Right hindlimb (tissue), 1 donor: ENCODE measurements at places on chromosomes 4 and X.
A peak's percentile ranks its signal among the peaks of the same experiment; 100 is the strongest.

DNA sequence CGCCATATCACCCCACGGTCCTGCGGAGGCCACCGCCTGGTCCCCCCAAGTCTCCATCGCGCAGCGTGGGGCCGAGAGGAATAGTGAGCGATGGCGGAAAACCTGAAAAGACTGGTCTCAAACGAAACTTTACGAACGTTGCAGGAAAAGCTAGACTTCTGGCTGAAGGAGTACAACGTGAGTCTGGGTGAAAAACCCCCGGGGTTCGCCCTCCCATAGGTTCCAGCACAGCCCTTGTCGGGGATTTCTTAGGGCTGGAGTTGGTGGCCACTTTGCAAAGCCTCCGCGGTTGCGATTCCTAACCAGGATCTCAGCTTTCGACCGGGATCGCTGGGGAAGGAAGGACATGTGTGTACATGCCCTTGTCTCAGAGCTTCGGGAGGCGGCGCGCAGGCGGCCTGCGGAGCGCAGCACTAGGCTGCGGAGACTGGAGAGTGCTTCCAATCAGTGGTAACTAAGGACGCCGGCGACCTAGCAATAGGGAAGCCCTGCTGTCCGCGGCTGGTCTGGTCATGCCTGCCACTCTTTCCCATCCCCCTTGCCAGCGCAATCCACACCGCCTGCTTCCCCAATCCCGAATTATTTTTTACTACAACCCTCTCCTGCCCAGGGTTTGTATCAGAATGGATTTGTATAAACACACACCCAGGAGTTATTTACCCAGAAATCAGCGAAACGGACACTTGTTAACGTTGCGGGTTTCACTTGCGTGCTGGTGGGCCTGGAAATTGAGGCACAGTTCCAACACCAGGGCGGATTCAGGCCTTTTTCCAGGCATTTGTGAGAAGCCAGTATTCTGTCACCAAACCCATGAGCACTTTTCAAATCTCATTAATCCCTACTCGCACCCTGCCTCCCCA, 741 bp downstream of the SPATA18 start:
- DNase-seq: peak; percentile 83

DNA sequence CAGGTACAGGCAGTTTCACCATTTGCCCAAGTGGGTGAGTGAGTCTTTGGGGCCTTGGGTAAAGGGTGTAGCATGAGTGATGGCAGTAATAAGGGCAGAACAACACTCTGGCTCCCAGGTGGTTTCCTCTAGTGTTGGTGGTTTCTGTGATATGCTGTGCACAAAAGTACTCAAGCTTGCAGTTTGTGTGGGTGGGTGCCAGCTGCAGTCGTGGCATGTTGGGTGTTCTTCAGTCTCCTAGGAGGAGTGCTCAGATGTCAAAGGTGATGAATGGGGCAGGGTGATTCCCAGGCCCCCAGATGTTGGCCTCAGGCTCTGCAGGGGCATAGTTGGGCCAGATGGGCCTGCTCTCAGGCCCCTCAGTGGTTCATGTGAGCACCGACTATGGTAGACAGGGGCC, 166.1 kb upstream of the KLF8 start:
- DNase-seq: no peak

GRCh38 chr4:41632481-41633073, 94.6 kb downstream of the LIMCH1 start:
- DNase-seq: no peak

- DNase-seq: no peak
Observed at GRCh38 chr4:65845199-65845773, 175.0 kb upstream of the EPHA5 start.

DNA sequence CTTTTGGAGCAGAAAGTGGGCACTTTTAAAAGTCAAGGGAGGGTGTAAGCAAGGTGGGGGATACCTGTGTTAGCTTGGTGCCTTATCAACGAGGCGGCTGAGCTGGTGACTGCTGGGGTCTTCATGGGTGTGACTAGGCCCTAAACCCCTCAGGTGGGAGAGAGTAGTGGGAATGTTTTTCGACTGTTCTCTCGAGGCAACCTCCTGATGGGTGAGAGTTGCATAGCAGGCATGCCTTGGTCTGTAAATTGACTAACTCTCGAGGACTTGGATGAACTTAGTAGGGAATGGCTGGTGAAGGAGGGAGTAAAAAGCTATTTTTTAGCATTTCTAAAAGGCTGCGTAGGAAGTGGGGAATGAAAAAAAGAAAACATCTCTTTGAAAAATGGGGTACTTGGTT, 80.0 kb downstream of the ARHGAP10 start:
- DNase-seq: no peak

DNA sequence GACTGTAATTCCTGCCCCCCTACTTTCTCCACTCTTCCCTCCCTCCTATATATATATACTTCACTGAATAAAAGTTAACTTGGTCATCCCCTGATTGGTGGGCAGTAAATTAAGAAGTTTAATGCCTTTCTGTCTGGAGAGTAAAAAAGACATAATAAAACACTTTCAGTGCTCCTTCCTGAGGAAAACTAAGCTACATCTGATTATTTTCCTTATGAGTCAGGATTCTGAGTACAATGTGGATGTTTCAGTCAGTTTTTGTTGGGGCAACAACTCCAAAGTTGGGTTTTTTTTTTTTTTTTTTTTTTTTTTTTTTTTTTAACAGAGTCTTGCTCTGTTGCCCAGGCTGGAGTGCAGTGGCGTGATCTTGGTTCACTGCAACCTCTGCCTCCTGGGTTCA, 22.0 kb upstream of the SUPT20HL2 start:
- no peak for DNase-seq

GRCh38 chr4:108168160-108168670, 517 bp downstream of the LEF1 start:
- peak; percentile 43 for DNase-seq

GRCh38 chrX:9135901-9136510, 102.1 kb upstream of the FAM9B start:
- no peak for DNase-seq

DNA sequence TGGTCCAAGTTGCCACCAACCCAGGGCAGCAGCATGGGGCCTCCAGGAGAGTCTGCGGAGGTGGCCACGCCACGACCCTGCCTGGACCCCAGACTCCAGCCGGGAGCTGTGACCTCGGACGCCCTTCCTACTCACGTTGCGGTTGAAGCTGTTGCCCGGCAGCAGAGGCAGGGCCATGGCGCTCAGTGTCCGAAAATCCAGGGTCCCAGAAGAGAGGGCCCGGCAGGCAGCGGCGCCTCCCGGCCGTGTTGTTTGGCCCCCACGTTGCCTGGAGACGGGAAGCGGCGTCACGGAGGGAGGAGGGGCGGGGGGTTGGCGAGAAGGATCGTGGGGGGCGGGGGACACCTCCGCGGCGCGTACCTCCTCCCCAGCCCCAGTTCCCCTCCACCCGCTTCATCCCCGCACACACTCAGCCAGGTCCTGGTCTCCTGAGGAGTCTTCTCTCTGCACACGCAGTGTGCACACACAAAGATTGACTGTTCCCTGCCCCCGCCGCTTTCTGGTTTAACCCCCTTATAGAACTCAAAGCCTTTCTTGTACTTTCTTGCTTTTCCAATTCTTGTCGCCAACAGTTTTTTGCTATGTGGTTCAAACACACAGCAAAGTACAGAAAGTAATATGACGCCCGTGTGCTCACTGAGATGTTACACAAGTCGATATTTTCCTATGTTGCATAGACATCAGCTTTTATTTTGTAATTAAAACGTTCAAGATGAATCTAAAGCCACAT, at the start of gene EFHC2:
Gene EFHC2, minus strand, starts transcription at position 261 of the 730 bp plus-strand sequence. Its CDS starts 84 bp downstream, at position 177.
- DNase-seq: peak; percentile 69

- DNase-seq: no peak
Observed at GRCh38 chrX:143661286-143661685, 25.4 kb upstream of the SLITRK4 start.

DNA sequence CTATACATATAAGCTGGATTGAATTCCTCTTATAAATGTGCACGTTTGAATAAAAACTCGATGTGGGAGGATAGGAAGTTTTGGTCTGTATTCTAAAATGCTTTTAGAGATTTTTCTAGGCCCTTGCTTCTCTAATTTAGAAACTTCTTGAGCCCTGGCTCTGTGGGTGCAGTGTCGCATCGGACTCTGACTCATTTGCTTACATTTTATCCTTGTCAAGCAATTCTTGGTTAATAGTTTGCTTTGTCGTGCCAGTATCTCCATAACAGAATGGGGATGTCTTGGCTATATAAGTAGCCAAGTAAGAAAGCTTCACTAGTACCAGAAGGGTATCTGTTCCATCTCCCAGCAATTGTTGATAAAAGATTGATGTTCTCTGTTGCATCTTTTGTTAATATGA, 10.7 kb downstream of the SGMS2 start:
- DNase-seq: no peak

DNA sequence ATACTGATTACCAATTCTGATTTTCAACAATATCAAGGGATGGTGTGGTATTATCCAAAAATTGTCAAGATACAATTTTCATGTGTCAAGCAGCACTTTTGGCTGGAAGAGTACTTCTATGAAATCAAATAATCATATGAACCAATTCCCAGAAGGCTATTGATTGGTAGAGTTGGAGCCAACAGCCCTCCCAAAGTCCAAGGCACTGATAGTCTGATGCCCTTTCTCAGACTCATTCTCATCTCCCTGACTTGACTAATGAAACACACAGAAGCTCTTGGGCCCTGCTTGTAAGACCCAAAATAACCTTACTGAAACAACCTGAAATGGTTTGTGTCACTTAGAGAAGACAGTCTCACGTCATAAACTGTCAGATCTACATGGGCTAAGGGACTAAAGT, 48.9 kb downstream of the ATP11C start:
- DNase-seq: no peak

DNA sequence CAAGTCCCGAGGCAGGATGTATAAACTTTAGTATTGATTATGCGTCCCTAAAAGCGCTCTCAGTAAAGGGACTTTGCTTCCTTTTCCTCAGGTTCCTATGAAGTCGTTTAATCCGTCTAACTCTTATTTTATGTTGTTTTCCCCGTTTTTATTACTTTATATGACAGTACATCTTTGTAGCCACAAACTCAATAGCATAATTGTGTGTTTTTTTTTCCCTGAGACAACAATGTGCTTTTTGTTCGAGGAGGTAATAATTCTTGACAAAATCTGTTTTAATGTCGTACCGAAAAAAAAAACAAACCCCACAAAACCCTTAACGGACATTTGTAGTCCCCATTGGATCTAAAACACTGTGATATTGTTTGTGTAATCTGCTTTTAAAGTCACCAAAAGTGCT, 17.9 kb upstream of the PPP2R3B start:
- DNase-seq: no peak

DNA sequence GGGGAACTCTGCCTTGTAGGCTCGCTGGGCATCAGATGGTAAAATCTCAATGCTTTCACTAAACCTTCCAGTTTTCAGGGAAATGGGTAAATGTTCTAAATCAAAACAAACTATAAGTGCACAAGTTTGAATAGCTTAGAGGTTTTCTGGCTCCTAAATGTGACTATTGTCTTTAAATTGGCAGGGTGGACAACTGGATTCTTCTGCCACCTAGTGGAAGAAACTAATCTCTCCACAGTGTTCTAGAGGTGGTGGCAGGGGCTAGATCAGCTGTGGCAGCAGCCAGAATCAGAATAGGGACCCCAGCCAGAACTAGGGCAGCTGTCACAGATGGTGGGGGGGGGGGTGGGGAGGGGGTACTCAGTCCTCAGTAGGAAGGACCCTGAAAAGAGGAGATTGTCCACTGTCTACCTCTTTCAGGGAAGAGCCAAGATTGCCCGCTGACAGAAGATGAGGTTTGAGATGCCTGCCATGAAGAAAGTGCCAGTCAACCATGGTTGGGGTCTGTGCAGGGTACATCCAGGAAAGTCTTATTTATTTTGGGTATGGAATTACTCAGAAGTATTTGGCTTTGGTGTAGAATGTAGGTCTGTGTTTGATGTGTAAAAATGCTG, 201.4 kb downstream of the CCNG2 start:
- DNase-seq: peak; percentile 23

GRCh38 chr4:2834001-2834921, 9.4 kb upstream of the ADD1 start:
- DNase-seq: peak; percentile 26

DNA sequence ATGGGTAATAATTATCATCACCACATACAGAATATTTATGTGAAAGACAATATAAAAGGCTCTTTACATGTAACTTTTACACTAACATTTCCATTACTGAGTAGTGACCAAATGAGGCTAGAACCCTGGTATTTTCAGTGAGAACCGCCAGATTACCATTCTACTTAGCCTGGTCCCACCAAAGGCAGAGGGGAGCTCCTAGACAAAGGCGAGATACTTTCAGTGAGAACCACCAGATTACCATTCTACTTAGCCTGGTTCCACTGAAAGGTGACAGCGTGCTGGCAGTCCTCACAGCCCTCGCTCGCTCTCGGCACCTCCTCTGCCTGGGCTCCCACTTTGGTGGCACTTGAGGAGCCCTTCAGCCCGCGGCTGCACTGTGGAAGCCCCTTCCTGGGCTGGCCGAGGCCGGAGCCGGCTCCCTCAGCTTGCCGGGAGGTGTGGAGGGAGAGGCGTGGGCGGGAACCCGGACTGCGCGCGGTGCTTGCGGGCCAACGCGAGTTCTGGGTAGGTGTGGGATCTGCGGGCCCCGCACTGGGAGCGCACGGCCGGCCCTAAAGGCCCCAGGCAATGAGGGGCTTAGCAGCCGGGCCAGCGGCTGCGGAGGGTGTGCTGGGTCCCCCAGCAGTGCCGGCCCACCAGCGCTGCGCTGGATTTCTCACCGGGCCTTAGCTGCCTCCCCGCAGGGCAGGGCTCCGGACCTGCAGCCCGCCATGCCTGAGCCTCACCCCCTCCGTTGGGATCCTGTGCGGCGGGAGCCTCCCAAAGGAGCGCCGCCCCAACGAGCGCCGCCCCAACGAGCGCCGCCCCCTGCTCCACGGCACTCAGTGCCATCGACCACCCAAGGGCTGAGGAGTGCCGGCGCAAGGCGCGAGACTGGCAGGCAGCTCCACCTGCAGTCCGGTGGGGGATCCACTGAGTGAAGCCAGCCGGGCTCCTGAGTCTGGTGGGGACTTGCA, 1276.1 kb downstream of the PCDH7 start:
- no peak for DNase-seq

GRCh38 chrX:112731793-112732192, 52.1 kb upstream of the LHFPL1 start:
- DNase-seq: no peak
